ENCODE measurements at places on chromosomes 1 and 21. TPM values are rescaled to one million over a fixed set of nuclear protein-coding genes. Genes with fewer than 3 reads are reported as not detected.

DNA sequence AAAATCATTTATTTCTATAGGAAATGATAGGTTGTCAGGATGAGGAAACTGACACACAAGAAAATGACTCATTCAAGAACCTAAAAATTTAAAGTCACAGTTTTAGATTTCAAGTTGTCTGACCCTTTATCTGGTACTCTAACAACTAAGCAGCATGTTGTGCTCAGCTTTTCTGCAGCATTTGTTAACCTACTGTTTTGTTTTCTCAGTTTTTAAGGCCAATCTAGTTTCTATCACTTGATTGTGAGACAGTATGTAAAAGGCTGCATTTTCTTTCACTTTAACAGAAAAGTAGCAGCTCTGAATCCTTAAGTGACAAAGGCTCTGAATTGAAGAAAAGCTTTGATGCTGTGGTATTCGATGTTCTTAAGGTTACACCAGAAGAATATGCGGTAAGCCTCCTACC, 59.1 kb downstream of the RALGPS2 start:
- H3K4me3 ChIP-seq = no peak overlapping the region
- H3K36me3 ChIP-seq = no peaks in the 10 kb centered on the region
- no peak overlapping the region for H3K27ac ChIP-seq
- DNase-seq = no peak

DNA sequence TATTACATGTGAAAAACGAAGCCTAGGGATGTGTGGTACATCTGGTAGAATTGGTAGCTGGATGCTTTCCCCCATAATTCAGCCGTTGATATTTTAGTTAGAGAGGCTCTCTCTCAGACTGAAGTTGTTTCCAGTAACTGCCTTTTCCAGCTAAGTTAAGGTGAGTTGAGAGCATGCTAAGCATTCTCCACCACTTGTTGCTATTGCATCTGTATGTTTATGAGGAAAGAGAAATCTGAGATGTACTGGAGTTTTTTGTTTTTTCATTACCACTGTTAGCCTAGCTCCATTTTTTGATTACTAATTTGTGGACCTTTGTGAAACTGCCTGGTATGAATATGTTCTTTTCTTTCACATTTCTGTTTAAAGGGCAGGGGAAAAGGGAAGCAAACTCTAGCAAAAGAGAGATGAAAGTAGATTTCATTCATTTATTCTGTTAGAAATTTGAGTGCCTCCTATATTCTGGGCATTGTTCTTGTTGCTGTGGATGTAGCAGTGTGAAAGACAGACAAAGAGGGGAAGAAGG, 189.9 kb upstream of the CACYBP start:
- no peak overlapping the region for H3K4me3 ChIP-seq
- no peak overlapping the region for H3K27ac ChIP-seq
- H3K36me3 ChIP-seq = no peaks in the 10 kb centered on the region
- no peaks in the 10 kb centered on the region for H3K27me3 ChIP-seq
- H3K4me1 ChIP-seq = peaks cover 10% of the 10 kb centered on the region

GRCh38 chr21:42500736-42501135, 4.7 kb upstream of the RSPH1 start:
- no peak overlapping the region for H3K27ac ChIP-seq
- H3K4me3 ChIP-seq = no peak overlapping the region
- no peaks in the 10 kb centered on the region for H3K4me1 ChIP-seq
- DNase-seq = no peak
- H3K36me3 ChIP-seq = no peaks in the 10 kb centered on the region

DNA sequence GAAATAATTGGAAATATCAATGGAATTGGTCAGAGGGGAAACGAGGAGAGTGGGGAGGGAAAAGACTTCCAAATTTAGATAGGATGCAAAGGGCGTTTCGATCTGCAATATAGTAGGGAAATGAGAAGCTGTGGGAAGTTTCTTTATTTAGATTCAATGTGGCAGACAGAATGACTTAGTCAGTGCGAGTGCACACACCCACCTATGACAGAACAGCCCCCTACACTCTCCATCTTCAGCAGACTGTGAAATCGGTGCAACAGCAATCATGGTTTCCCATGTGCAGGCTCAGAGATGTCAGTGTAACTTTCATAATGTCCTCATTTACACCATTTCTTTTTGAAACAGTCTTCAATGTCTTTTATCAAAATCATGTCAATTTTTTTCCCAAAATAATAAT, 46.0 kb downstream of the DIP2A start:
- no peak overlapping the region for H3K4me3 ChIP-seq
- H3K27me3 ChIP-seq = no peaks in the 10 kb centered on the region
- no peaks in the 10 kb centered on the region for H3K4me1 ChIP-seq
- no peaks in the 10 kb centered on the region for H3K36me3 ChIP-seq
- no peak for DNase-seq

DNA sequence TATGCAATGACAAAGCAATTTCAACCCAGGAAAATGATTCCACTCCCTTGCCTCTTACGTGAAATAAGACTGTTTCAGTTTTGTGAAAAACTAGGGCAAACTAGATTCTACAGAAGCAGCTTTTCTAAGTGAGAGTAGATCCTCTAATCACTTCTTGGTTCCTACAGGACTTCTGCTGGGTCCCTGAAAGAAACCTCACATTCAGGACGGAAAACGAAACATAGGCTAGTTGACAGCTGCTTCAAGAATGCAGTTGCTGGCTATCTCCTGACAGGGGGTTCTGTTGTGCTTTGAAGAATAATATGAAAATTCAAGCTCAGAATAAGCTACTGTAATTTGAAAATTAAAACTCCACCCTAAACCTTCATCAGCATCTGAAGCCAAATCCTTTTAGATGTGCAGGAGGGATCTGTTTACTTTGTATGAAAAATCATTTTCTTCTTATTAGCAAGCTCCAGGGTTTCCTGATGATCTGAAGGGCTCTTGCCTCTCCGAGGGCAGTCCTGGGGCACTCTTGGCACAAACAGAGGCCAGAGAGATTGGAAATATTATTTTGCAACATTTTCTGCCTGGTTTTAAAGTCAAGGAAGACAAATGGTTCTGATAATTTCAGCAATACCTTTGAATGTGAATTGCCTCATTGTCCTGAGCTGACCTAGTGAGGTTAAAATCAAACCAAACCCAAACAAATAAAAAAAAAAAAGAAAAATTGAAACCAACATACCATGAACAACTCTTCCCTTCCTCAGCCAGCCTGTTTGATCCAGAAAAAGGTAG, 55.0 kb downstream of the NTMT2 start:
- no peaks in the 10 kb centered on the region for H3K27me3 ChIP-seq
- no peak overlapping the region for H3K27ac ChIP-seq
- H3K36me3 ChIP-seq = no peaks in the 10 kb centered on the region
- H3K4me1 ChIP-seq = no peaks in the 10 kb centered on the region

GRCh38 chr1:188065917-188066316, 1237.2 kb downstream of the PLA2G4A start:
- H3K4me1 ChIP-seq = no peaks in the 10 kb centered on the region
- H3K27me3 ChIP-seq = no peaks in the 10 kb centered on the region
- no peak for DNase-seq
- H3K27ac ChIP-seq = no peak overlapping the region
- no peaks in the 10 kb centered on the region for H3K36me3 ChIP-seq

DNA sequence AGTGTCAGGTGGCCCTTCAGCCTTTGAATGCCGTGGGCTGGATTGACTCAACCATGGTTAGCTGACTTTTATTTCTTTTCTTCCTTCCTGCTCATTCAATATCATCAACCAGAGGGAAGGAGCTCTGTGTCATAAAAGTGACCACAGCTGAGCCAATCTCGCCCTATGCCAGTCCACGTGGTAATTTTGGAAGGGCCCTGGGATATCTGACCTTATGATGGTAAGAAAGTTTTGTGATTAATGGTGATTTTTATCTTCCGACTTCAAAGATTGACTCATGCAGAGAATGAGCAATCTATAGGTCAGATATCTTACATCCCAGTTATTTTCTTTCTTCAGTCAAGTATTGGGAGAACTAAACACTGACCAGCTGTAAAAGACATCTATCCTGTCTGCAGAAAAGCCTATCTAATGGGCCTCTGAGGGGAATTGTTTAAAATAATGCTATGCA, 170.3 kb downstream of the ZC3H11B start:
- H3K27me3 ChIP-seq = no peaks in the 10 kb centered on the region
- no peaks in the 10 kb centered on the region for H3K4me1 ChIP-seq
- no peak overlapping the region for H3K27ac ChIP-seq

GRCh38 chr1:53573931-53574330, 114.7 kb downstream of the DMRTB1 start:
- peak; percentile 7 for DNase-seq
- H3K36me3 ChIP-seq = no peaks in the 10 kb centered on the region
- H3K27ac ChIP-seq = no peak overlapping the region

DNA sequence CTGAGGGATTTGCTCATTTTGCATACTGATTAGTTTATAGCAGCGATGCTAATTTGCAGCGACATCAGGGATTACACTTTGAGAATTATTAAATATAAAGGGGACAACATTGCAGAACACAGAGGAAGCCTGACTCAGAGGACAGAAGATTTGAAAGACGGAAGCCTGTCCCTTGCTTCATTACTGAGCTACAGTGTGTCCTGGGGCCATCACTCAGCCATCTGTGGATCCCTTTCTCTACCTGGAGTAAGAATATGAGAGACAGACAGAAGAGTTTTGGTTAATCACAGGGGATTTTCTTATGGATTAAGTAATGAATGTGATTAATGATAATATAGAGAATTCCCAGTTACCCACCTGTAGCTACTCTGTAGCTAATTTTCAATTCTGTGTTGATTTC, 134.7 kb downstream of the DISC1 start:
- H3K4me3 ChIP-seq = no peak overlapping the region
- no peak overlapping the region for H3K27ac ChIP-seq
- DNase-seq = no peak
- no peaks in the 10 kb centered on the region for H3K36me3 ChIP-seq

GRCh38 chr1:44484155-44484688, 79.2 kb downstream of the RNF220 start:
- no peak overlapping the region for H3K27ac ChIP-seq
- H3K27me3 ChIP-seq = no peaks in the 10 kb centered on the region
- no peak for DNase-seq
- H3K4me3 ChIP-seq = no peak overlapping the region
- no peaks in the 10 kb centered on the region for H3K36me3 ChIP-seq
- H3K4me1 ChIP-seq = no peaks in the 10 kb centered on the region

GRCh38 chr1:19476450-19477190, 8.7 kb downstream of the CAPZB start:
- H3K27me3 ChIP-seq = no peaks in the 10 kb centered on the region
- DNase-seq = no peak
- H3K4me1 ChIP-seq = no peaks in the 10 kb centered on the region
- H3K36me3 ChIP-seq = no peaks in the 10 kb centered on the region
- no peak overlapping the region for H3K27ac ChIP-seq
- H3K4me3 ChIP-seq = no peak overlapping the region

GRCh38 chr1:105585791-105586190, 1470.7 kb upstream of the PRMT6 start:
- no peak overlapping the region for H3K27ac ChIP-seq
- no peak overlapping the region for H3K4me3 ChIP-seq
- H3K27me3 ChIP-seq = no peaks in the 10 kb centered on the region
- no peaks in the 10 kb centered on the region for H3K4me1 ChIP-seq
- no peaks in the 10 kb centered on the region for H3K36me3 ChIP-seq

- H3K27me3 ChIP-seq = no peaks in the 10 kb centered on the region
- H3K4me1 ChIP-seq = 0 out of 2 replicates have a peak, but pooled peaks cover 5% of the 10 kb centered on the region
- no peak for DNase-seq
- H3K36me3 ChIP-seq = no peaks in the 10 kb centered on the region
- no peak within 1 kb of the TSS for H3K27ac ChIP-seq
Observed at GRCh38 chr1:84996846-84997666, at the start of gene MCOLN2. Gene MCOLN2 (minus strand): TSS chr1:84997113. CDS start chr1:84996872, 241 bp downstream.

- no peak overlapping the region for H3K4me3 ChIP-seq
- H3K36me3 ChIP-seq = no peaks in the 10 kb centered on the region
- no peaks in the 10 kb centered on the region for H3K27me3 ChIP-seq
- DNase-seq = no peak
Observed at GRCh38 chr1:111906111-111906510, 83.4 kb downstream of the KCND3 start.

- H3K27me3 ChIP-seq = no peaks in the 10 kb centered on the region
- no peak overlapping the region for H3K4me3 ChIP-seq
- H3K27ac ChIP-seq = no peak overlapping the region
- peaks cover 9% of the 10 kb centered on the region for H3K4me1 ChIP-seq
- H3K36me3 ChIP-seq = no peaks in the 10 kb centered on the region
Observed at GRCh38 chr1:53378061-53378460, 50.2 kb upstream of the LRP8 start.

DNA sequence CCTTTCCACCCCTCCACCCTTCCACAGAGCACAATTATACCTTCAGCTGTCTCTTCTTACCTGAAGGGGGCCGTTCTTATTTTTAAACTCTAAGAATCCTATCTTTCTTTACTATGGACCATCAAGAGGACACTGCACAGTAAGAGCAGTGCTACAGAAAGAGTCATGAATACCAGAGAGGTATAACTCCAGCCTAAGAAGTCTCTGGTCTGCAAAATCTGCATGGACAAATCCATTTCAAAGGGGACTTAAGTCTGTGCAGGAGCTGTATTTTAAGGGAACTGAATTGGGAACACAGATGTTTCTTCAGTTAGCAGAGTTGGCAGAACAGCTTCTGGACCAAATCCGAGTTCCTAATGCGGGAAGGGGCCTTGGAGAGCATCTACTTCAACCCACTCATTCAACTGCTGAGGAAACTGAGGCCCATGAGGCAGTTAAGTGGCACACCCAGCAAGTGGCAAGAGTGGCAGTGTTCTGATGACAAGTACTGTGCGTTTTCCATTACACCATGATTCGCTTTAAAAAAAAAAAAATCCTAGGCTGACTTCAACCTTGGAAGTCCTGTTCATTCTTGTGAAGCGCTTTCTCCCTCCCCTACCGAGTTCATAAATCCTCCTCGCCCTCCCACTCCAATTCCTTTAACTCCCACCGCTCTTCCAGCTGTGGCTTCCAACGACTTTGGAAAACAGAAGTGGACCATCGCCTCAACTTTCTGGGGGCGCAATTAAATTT, 1.8 kb downstream of the PLPP3 start:
- H3K4me3 ChIP-seq = peak overlapping the region; percentile 76
- peak overlapping the region; percentile 97 for H3K27ac ChIP-seq
- no peaks in the 10 kb centered on the region for H3K27me3 ChIP-seq

DNA sequence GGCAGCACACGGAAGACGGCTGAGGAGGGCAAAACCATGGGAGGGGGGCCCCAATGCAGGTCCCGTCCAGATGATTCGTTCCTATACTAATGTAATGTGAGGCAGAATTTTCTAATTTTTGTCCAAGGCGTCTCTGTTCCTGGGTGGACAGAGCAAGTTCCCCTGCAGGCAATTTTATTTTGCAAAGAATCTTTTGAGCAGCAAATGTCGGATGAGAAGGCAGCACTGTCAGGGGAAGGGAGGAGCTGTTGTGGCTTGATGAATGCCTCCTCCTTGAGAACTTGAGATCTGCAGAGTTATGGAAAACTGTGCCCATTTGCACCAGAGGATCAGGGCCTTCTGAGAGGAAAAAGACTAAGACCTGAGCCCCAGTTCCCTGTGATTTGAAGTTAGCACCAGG, 17.3 kb downstream of the SLC1A7 start:
- H3K36me3 ChIP-seq = no peaks in the 10 kb centered on the region
- H3K4me3 ChIP-seq = no peak overlapping the region
- H3K4me1 ChIP-seq = peaks cover 13% of the 10 kb centered on the region
- H3K27me3 ChIP-seq = no peaks in the 10 kb centered on the region
- no peak for DNase-seq
- H3K27ac ChIP-seq = no peak overlapping the region

The TRIM58 gene
- not detected for total RNA-seq

The SPRR5 gene
- not detected for total RNA-seq

The PM20D1 gene
- 0.21 TPM for total RNA-seq

The HTR6 gene
- not detected for total RNA-seq

The PKLR gene
- not detected for total RNA-seq

The RAB13 gene
- 77.4 TPM for total RNA-seq

The F13B gene
- total RNA-seq = not detected

The UTS2 gene
- total RNA-seq = 10.8 TPM

The LCE3E gene
- total RNA-seq = not detected

The FBXO42 gene
- total RNA-seq = 11.3 TPM

The LIPI gene
- total RNA-seq = not detected

The KIAA1614 gene
- total RNA-seq = 0.26 TPM

The HEYL gene
- 3.4 TPM for total RNA-seq

The HLX gene
- 0.28 TPM for total RNA-seq

All from Caco-2 (cell line).